ENCODE measurements at places on chromosomes 4 and X.

DNA sequence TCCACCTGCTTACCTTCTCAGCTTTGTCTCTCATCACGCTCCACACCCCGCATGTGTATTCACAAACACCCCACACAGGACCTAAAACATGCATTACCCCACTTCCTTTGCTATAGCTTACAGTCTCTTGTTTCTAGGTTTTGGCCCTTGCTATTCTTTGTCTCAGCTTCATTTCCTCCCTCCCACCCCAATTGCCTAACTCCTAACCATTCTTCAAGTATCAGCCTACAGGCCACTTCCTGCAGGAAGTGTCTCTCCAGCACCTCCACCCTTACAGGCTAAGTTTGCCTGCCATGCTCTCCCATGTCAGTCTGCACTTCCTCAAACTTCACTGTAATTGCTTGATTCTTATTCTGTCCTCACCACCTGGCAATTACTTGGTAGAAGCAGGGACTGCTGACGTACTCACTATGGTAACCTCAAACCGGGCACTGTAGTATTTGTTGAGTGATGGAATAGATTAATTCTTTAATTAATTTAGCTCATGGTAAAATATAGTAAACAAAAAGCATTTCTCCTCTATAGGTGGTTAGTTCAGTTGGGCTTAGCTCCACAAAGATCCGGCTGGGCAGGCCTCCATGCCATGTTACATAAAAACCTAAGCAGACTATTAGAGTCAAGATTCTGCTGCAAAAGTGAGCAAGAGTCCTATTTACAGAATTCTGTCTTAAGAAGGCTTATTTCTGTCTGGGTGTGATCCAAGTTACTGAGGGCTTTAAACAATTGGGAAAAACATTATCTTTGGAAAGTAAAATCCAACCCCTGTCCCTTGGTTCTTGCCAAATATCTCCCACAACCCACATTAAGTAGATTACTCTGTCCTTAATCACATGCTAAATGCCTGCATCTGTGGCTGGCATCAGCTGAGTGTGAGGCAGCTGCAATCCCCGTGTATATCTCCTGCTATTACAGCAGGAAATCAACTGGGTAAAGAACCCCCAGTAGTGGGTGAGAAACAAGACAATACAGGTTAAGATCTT, 124.7 kb upstream of the CPEB2 start:
- DNase-seq, result no peak

DNA sequence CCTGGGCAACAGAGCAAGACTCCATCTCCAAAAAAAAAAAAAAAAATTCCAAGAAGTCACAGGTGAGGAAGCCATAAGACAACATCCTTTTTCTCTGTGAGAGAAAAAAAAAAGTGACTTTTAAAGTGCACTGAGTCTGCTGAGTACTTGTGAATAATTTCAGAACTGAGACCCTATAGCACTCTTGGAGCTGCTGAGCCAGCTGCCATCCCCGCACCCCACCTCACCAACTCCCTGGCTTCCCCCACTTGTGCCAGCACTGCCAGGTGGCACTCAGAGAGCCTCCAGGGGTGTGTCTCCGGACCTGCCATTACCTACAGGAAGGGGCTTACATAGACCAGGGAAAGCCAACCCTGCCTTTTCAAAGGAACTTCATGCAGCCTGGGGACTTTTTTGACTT, 39.2 kb upstream of the HS3ST1 start:
- no peak for DNase-seq

GRCh38 chr4:133498149-133498548, 349.1 kb downstream of the PCDH10 start:
- DNase-seq, result no peak

DNA sequence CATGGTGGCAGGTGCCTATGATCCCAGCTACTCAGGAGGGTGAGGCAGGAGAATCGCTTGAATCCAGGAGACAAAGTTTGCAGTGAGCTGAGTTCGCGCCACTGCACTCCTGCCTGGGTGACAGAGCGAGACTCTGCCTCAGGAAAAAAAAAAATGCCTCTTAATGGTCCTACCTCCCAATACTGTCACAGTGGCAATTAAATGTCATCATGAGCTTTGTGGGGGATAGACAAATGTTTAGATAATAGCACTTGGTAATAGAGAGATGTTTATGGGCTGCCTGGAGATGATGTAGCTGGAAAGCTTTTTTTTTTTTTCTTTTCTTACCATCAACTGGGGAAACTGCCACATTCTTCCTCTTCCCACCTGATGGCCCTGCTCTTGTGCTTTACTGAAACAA, 33.0 kb downstream of the GRK4 start:
- no peak for DNase-seq

- DNase-seq, result no peak
These were observed 26.3 kb downstream of the PHOX2B start for GRCh38 chr4:41722181-41722580.
